ENCODE measurements at places on chromosomes 3 and 15. TPM values are rescaled to one million over a fixed set of nuclear protein-coding genes. Genes with fewer than 3 reads are reported as not detected.

The TMC3 gene
- not detected for total RNA-seq

The SERINC4 gene
- total RNA-seq: 0.19 TPM

DNA sequence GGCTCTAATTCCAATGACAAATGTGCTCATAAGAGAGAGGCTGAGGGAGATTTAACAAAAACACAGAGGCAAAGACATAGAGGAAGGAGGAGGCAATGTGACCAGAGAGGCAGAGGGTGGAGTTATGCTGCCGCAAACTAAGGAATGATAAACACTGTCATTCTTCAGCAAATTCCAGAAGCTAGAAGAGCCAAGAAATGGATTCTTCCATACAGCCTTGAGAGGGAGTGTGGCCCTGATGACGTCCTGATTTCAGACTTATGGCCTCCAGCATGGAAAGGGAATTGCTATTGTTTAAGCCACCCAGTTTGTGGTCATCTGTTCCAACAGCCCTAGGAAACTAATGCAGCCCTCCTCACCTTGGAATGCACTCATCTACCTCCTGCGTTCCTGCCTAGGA, 30.5 kb downstream of the CD47 start:
- no peak for DNase-seq

- no peak for DNase-seq
Observed at GRCh38 chr3:137766041-137766875, 2.1 kb downstream of the SOX14 start.

DNA sequence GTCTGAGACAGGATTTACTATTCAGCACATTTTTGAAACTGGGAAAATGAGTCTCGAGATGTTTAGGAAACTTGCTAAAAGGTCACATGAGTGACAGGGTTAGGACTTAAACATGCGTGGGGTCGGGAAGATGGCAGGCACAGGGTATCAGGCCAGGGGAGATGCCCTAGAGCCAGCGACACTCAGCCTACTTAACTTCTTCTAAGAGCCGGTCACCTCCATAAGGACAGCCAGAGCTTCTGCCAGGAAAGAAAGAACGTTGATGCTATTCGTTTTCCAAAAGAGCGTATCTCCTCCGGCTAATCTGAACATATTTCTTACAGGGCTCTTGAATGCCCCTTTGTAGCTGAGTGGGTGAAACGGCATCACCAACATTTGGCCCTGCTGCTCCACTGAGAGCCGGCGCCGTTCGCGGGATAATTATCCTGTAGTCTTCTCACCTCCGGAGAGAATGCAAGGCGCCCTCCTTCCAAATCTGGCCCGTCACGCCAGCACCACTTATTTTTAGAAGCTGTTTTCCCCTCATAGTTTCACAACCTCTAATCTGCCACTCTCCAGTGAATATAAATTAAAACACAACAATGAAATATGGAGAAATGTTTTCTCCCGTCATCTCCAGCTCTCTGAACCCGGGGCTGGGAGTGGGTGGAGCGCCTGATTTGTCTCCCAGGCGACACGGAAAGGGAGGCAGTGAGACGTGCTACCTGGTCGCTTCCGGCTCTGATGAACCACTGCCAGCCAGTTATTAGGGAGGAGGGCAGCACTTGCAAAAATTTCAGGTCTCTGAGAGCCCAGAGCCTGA, 58.5 kb downstream of the LIPC start:
- DNase-seq: peak; percentile 56

DNA sequence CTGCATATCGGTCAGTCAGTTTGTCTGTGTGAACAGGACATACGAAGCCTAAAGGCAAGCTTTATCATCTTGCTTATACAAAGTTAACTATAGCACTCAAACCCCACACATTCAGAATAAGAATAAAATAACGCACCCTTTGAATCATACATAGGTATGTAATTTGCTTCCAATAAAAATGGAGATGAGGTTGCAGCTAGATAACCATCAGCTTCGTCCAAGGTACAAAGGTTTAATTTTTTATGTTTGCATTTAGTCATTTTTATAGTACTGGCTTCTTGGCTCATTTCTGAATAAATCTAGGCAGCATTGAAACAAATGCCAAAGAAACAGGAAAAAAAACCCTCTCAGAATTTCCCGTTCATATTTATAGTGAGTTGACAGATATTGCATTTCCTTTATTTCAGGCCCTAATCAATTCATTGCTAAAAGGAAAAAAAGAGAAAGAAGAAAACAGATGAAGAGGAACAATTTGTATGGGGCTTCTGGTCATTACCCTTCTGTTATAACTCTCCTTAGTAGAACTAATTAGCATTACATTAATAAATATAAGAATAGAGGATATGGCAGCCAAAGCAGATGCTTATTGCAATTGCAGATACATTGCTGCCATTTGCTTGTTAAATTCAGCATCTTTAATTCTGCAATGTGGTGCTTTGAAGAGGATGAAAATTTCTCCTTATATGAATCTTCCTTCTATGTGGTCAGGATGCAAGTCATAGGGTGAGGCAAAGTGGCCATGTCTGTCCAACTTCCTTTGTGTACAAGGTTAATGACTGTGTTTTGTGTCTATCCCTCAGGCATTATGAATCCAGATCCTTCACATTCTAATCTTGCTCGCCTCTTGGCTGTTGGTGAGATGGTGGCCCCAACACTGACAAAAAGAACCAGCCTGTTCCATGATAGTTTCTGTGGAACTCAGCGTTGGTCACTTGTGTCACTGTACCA, 550.0 kb downstream of the AGBL1 start:
- DNase-seq: no peak

DNA sequence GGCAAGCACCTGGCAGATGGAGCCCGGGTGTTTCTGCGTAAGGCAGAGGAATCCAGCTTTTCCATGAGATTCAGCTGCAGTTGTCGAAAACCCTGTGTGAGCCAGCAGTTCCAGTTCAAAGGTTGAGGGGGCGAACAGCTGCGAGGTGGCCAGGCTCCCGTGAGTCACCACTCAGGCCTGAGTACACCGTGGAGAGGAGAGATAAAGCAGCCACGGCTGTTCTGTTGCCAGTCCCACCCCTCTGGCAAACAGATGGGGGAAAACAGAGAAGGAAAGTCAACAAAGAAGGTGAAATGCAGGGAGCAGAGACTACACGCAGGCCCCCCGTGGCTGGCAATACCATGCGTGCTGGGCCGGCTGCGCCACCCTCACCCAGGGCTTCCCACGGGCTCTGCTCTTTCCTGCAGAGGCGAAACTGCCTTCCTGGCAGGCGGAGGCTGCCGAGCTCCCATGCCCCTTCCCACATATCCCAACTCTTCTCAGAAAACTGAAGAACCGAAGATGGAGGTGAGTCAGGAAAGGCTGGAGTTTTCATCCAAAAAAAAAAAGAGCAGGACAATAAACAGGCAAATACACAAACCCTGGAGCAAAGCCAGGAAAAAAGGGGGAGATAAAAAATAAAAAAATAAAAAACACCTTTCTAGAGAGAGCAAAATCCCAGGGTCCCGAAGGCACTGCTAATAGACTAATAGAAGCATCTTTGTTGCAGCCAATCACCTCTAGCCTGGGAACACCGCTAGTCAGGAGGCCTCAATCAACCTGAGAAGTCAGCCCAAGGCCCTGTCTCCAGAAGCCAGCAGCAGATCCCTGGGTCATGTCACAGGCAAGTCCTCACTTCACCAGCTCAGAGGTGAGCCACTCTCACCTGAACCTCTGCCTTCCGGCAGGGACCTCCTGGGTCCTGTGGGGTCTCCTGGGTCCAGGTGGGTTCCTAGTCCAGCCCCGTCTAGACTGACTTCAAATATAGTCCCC, 37.7 kb downstream of the FAM174B start:
- peak; percentile 76 for DNase-seq

DNA sequence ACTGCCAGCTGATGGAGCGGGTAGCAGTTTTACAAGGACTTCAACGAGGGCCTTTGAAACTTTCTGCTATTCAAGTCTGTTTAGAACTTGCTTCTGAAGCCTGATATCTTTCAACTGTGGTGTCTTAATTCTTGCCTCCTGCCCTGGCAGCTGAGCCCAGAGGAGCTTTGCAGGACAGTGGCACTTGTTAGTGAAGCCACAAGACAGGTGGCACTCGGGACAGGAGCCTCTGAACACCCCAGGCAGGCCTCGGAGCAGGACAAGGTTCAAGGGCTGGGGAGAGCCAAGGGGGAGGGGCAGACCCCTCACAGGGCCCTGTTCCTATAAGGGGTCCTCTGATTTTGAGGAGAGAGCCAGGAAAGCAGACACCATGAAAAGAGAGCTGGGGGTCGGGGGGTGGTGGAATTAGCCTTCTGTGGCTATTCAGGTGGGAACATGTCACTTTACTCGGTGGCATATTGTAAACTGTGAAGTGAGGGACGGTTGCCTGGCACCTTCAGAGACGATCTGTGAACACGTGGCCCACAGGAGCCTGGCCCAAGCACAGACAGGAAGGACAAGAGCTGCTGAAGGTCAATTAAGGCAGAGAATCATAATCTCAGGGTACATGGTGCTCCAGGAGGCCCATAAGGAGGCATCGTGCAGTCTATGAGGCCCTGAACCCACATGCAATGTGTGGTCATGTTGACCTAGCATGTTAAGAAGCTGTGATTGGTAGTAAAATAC, 30.1 kb upstream of the KY start:
- DNase-seq: no peak

- DNase-seq: no peak
Observed at GRCh38 chr3:196537319-196537984, 22.3 kb upstream of the SMCO1 start.

DNA sequence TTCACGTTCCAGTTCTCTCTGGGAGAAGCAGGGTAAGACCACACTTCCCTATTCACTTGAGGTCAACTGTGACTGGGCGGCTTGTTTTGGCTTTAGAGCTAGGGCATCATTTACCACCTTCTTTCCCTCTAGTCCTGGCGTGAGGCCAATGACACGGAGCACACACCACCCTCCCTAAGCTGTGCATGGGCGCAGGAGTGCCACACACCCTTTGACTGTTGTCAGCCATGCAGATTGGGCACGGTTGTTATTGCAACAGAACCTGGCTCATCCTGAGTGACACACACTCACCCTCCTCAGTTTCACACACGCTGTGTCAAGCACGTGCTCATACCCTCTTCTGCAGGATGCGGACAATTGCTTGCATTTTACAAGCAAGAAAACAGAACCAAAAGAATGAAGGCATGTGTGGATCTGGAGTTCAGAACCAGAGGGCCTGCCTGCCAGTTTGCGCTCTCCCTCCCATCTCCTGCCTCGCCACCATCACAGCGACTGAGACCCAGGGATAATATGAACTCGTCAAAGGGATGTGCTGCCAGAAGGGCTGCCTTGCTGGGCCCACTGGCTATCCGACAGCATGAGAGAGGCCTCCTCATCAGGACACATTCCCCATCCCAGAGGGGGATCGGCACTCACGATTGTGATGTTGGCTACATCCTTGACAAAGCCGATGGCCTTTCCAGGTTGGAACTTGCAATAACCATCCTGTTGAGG, 17.6 kb downstream of the CTSH start:
- no peak for DNase-seq

The CLDN1 gene
- total RNA-seq: not detected

The MDFIC2 gene
- not detected for total RNA-seq

- DNase-seq: no peak
Observed at GRCh38 chr15:56252386-56252785, 8.7 kb upstream of the RFX7 start.

DNA sequence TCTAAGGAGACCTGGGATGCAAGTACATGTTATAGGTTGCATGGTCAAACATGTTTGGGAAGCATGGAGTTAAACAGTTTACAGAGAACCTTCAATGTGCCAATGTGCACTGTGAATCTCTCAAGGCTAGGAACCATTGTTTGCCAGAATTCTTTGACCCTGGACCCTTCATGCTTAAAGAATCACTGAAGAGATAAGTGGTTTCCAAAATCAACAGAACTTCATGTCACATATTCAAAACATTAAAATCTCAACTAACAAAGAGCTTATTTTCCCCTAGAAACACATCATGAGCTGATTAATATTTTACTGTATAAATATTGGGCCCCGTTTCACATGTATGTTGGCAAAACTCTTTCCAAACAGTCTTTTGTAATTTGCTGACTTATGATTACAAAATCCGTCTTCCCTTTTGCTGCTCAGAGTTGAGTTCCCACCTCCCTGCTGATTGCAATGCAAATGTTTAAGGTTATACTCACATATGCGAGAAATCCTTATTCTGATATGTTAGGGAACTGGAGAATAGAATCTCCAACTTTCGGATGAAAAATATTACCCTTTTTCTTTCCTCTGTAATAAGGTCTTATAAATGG, 380.2 kb downstream of the DIPK2A start:
- DNase-seq: no peak

DNA sequence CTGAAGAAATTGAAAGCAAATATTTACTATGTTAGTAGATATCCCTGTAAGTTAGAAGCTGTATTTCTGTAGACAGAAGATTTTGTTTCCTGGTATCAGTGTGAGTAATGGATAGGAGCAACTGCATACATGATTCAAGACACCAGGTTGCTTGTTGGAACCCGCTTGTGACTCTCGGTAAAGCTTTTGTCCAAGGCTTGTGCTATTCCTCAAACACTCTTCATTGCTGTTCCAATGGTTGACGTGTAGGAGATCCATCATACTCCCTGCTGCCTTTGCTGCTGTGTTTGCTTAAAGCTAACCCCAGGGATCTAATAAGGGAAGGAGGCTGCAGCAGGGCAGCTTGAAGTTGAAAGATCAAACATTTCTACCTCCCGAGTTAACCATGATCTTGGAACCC, 160.1 kb downstream of the RSRC1 start:
- no peak for DNase-seq

The STARD9 gene
- total RNA-seq: 5.4 TPM

The CHST13 gene
- 0.11 TPM for total RNA-seq

The WWTR1 gene
- 37.9 TPM for total RNA-seq

DNA sequence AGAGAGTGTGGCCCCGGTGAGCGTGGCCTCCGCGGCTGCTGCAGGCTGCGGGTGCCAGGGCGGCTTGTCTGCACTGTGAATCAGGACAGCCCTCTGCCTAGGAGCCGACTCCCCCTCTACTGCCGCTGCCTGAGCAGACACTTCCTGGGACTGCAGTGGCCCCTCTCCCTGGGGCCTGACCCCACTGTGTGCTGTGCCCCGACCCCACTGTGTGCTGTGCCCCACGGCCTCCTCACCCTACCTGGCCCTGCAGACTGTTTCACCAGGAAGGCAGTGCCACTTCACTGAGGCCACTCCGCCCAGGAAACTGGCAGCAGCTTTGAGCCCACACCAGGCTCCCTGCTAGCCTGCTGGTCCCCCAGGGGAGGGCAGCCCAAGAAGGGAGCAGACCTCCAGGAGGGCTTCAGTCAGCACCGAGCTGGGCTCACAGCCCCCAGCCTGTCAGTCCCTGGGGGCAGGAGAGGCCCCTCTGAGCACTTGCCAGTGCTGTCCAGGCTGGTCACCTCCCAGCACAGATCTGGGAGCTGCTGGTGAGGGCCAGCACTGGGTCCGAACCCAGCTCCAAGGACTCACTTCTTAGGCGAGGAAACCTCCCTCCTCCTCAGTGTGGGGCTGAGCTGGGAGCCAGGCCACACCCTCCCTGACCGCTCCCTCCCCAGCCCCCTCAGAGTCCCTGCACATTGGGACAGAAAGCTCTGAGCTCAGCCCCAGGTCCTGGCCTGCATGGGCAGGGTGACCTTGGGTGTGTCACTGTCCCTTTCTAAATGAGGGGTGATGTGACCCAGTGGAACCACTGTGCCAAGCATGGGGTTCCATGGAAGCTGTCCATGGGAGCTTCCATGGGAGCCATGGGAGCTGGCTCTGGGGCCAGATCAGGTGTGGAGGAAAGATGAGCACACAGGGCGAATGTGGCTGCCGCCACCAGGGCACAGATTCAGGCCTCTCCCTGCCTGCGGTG, 56.8 kb downstream of the DNAJB8 start:
- DNase-seq: no peak
